Lung microvascular endothelial cell (primary cell): ENCODE measurements at places on chromosomes 12 and 14. TPM values are rescaled to one million over a fixed set of nuclear protein-coding genes. Genes with fewer than 3 reads are reported as not detected.

The RARG gene
- 5.2 and 10.9 TPM in 2 replicates for total RNA-seq

The NT5DC3 gene
- 3.5 and 9.5 TPM in 2 replicates for total RNA-seq

DNA sequence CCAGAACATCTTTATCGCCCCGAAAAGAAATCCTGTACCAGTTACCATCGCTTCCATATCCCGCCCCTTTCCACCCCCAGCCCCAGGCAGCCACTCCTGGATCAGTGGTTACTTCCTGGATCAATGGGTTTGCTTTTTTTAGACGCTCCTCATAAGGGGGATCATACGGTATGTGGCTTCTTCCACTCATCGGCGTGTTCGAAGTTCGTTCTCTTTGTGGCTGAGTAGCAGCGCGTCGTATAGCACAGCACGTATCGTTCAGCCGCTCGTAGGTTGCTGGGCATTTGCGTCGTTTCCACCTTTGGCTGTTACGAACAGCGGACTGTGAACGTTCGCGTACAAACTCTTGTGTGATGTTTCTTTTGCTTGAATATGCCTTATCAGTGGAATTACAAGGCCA, 1.8 kb downstream of the NOC4L start:
- DNase-seq, result no peak

GRCh38 chr12:46100551-46101484, 110.4 kb upstream of the SCAF11 start:
- DNase-seq, result no peak
